Stimulated activated CD8-positive, alpha-beta memory T cell treated with anti-CD3 and anti-CD28 coated beads, Interleukin-7, amount 100 ng/mL, for 48 hours (primary cell): ENCODE measurements at places on chromosomes 4 and X.

- DNase-seq, result peak; percentile 38
Observed at GRCh38 chr4:8917868-8918783, 46.5 kb upstream of the HMX1 start.

GRCh38 chr4:120225527-120225926, 158.9 kb upstream of the MAD2L1 start:
- DNase-seq, result no peak

DNA sequence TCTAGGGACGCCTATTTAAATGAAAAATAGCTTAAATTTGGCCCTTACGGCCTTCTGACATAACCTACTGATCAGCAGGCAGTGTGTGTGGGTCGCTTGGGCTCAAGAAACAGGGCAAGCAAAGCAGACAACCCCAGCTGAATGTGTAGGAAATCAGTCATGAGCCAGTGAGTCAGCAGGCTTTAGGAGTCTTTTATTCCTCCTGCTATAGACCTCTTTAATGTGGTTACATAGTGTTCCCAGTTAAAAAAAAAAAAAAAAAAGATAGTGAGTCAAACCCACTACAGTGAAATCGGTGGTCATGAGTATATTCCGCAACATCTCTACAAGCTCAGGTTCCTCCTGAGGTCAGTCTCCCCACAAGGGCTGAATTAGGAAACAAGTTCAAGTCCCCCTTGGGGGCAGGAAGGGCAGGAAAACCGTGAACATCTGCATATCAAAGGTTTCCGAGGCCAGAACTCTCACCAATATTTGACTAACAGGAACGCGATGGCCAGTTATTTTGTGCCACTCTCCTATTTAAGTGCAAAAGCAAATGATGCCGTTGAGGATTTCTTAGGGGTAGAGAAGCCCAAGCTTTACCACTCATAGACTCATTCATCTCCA, 32.7 kb downstream of the ACSL1 start:
- DNase-seq, result peak; percentile 55

DNA sequence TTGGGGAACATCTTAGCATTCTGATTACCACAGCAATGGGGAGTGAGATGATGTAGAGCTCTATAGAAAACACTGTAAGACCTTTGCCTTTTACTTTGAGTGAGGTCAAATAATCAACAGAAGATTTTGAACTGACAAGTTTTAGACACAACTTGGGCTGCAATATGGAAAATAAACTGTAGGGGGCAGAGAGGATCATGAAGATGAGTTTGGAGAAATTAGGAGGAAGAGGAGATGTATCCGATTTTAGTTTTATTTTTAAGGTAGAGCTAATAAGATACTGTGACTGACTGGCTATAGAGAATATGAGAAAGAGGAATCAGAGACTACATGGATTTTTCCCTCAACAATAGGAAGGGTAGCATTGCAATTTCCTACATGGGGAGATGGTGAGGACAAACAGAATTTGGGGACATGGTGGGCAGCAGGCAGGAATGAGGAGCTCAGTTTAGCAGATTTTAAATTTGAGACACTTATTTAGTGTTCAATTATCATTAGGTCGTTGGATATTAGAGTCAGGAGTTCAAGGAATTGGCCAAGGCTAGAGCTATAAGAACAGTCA, 563.1 kb downstream of the INPP4B start:
- no peak for DNase-seq

GRCh38 chrX:152177497-152178269, 39.3 kb upstream of the MAGEA10 start:
- DNase-seq, result no peak

DNA sequence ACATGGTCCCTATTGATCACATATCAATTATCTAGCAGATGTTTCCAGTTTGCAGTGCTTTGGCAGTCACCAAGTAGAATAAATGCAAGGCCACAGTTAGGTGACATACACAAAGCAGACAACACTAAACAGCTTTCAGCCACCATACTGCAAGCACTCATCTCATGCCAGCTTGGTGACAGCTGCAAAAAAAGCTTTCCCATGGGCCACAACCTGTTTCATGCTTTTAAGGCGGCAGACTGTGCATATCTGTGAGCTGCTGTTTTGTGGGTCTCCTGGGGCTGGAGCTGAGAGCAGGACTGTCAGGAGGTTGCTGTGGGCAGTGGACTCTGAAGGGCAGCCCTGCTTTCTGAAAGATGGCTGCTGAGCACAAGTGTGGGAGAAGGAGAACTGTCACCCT, 82.6 kb downstream of the FHDC1 start:
- no peak for DNase-seq
